ENCODE measurements at places on chromosomes 2 and 18.

GRCh38 chr18:42444349-42444748 is 489.3 kb downstream of the PIK3C3 start:
- DNase-seq = no peak

- DNase-seq = no peak
These were observed 70.7 kb downstream of the CABYR start for GRCh38 chr18:24209558-24209957.

DNA sequence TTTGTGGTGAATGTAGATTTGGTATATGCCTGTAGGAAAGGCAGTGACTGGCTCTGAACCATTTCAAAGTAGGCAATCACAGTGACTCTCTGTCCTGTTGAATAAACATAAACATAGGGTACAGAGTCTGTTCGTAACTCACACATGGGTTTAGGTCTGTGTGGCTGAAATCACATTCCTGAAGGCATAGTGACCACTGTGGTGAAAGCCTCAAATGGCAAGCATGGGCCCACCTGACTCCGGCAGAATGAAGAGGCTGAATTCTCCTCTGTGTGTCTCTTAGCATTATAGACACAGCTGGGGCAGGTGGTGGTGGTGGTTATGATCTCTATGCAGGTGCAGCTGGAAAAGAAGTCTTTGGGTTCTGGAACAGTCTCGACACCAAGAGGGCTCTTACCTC is 61.2 kb downstream of the ITGA6 start:
- DNase-seq = no peak

DNA sequence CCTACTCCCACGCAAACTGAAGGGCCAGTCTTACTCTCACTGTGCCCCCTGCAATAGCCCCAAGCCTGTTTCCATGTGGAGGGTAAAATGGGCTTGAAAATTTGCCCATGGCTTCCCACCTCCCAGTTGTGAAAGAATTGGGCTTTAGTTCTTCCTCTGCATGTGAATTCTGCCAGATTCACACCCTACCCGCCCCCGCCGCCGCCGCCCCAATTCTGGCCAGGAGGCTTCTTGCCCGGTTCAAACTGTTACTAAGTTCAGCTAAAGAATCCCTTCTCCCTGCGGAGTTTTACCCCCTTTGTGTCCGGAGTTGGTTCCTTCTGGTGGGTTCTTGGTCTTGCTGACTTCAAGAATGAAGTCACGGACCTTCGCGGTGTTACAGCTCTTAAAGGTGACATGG is 25.5 kb upstream of the SAP130 start:
- DNase-seq = no peak

- no peak for DNase-seq
These were observed 35.0 kb downstream of the SLC14A2 start for GRCh38 chr18:45650321-45650720.

DNA sequence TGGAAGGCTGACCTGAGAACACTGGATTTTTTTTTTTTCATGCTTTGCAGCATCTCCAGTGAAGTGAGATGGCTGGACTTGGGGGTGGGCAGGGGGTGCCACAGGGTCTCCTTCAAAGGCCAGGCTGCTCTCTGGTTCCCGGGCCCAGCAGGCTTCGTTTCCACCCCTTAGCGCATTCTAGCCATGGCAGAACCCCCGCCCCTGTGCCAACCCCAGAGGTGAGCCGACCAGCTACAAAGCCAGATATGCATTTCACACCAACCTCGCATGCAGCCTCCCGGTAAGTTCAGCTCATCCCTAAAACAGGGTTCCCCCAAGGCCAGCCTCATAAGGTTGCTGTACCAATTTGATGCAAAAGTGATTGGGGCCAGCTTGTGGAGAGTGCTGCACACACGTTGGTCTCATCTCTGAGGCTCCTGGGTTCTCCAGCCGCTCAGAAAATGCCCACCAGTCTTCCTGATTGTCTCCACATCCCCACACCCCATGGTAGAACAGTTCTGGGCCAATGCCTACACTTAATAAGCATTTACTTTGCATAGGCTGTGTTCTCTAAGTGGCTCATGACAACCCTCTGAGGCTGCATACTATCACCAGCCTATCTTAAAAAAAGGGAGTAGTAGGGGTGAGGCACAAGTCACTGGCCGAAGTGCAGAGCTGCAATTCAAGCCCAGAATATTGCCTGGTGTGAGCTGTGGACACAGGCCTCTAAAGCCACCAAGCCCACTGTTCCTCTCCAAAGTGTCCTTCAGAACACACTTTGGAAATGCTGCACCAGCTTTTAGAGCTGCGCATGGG is 23.3 kb downstream of the SMAD7 start:
- no peak for DNase-seq

DNA sequence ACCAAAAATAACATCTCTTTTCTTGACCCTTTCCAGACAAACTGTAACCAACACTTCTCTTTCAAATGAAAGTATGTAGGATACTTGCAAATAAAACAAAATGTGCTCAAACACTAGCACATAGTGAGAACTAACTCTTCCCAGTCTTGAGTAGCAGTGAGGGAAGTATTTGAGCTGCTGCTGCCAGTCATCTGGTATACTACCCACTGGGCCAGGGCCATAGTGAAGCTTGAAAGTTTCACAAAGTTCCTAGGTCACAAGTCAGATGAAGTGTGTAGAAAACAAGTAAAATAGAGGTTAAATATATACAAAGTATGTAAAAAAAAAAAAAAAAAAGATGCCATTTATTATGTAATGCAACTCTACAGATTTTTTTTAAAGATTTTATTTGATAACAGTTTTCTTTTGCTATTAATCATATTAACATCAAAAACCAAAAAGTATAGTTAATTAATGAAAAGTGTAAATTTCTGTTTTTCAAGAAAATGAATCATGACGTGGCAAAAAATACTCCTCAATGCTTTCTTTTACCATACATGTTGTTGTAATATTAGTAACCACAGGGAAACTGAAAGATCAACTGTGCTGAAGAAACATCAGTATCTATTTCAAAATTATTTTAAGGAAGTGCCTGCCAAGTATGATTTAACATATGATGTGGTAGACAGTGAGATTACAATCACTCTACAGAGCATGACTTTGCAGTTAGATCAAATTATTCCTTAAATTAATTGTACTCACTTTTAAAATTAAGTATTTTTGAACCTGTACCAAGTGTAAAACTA is 21.6 kb upstream of the TRIB2 start:
- no peak for DNase-seq
